ENCODE measurements at places on chromosomes 1 and 21.

DNA sequence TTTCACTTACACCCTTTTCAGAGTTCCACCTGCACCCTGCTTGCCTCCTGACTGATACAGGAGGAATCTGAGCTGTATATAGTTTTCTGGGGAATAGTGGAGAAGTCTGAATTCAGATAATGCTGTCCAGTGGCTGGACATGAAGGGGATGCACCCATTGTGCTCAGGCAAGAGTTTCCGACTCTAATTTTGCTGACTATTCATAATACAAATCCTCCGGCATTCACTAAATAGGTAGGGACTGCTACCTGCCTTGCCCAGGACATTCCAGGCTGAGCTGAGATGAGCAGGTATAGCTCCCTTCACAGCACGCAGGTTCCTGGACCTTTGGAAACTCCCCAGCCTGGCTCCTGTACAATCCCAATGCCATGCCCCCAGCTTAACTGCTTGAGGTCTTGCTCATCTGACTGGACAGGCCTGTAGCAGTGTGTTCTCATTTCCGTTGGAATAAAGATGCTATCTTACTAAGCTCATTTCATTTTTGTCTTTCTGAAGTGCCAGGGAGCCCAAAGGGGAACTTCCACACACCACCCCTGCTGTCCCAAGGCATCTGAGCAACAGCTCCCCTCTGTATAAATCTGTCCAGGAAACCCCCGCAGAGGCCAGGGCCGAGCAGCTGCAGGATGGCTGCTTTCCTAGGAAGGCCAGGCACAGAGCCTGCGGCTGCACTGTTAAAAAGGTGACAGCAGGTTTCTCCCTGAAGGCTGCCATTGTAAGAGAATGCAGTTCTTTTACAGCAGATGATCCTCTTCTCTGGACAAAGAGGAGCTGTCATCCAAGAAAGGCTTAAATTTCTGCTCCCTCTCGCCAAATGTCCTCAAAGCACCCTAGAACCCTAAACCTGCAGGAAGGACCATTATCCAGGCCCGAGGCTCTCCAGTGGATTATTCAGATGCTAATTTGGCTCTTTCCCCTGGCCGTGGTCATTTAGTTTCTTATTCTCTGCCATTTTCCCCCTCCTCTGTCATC lies 21.7 kb upstream of the VASH2 start:
- DNase-seq: no peak

DNA sequence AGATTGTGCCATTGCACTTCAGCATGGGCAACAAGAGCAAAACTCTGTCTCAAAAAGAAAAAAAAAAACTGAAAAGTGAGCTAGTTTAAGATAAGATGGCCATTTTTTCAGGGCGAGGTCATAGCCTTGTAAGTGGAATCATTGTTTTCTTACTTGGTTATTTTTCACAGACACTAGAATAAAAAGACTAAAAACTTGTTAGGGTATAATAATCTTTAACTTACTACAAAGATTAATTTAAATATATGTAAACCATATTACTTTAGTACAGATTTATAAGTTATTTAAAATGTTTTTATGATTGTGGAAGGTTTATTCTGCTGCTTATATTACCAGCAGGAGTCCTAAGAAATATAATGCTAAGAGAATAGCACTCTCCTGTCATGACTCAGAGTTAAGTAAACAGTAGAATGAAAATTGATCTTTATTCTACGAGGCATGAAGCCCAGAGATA lies 23.5 kb downstream of the ANGPTL1 start:
- DNase-seq: no peak

DNA sequence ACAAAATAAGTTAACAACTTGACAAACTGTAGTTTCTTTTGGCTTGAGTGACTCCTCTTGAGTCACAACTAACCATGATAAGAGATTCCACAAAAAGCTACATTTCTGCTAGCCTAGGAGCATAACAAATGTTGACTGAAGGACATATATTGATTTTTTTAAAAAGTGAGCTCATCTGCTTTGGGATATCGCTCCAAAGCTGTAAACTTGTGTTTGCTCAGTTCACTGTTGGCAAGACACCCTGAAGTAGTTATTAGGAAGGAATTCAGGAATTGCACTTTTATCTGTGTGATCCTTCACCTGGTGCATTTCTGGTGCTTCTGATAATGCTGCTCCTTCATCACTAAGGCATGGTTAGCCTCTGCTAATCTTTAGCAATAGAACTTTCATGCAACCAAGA lies 23.7 kb downstream of the RWDD3 start:
- no peak for DNase-seq

- DNase-seq: no peak
Measured at GRCh38 chr1:14949270-14949835, 204.2 kb upstream of the TMEM51 start.

DNA sequence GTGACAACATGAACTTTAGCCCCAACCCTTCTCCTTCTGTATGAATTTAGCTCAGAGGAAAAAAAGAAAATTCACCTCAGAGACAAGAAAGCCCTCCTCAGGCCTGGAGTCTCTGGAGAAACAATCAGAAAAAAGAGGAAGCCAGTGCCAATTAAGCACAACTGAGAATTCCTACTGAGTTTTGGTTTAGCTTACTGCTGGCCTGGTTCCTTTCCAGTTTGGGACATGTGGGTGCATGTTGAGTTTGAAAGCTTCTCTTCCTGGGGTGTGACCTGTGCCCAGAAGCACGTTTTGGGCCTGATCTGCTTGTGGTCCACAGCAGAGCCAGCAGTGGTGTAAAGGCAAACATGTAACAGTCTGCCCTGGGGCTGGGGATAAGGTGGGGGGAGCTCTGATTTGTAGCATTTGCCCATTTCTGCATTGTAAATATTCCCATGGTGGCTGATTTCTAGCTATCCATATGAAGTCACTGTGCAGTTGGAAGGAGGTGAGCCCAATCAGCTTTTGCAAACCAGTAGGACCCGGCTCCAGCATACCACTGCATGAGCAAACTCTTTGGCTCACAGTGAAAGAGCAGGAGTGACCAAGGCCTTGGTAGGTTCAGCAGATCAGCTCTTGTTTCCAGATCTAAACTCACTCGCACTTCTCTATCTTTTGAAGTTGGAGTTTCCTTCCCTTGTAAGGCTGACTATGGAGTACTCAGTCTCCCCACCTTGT lies 4.7 kb upstream of the THEM5 start:
- no peak for DNase-seq

GRCh38 chr1:50527249-50527986 lies 104.2 kb upstream of the DMRTA2 start:
- no peak for DNase-seq

DNA sequence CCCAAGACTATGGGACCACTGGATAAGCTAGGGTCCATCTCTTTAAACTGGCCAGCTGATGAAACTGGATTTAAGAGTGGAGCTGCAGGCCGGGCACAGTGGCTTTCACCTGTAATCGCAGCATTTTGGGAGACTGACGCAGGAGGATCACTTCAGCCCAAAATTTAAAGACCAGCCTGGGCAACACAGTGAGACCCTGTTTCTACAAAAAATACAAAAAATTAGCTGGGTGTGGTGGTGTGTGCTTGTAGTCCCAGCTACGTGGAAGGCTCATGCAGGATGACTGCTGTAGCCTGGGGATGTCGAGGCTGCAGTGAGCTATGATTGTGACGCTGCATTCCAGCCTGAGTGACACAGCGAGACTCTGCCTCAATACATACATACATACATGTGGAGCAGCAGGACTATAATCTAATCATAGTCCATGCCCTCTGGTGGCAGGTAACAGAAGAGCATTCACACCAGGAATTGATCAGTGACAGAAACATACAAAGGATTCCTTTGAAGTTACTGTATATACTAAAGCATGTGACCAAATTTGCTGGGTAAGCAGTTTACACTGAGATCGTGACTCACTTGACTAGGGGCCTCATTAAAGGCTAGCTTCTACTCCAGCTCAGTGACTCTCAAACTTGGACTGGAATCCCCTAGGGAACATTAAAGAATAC lies 101.5 kb upstream of the SLFNL1 start:
- no peak for DNase-seq

GRCh38 chr1:234710381-234710780 lies 100.4 kb upstream of the IRF2BP2 start:
- DNase-seq: no peak

GRCh38 chr21:33734291-33734690 lies 92.0 kb downstream of the ITSN1 start:
- no peak for DNase-seq

DNA sequence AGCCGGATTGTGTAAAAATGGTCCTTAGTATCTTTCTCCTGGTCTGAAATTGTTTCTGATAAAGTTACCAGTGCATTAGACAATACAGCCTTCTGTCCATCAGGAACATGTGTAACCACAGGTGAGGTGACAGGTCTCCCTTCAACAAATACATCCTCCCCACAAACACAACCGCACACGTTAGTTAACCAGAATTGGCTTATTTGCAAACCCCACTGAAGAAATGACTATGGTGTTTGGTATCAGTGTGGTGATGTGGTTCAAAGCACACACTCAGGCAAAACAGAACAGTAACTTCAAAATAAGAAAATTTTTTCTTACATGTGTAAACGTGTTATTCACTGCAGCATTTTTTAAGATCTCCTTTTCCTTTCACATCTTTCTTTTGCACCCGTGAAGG lies 517.2 kb upstream of the NR5A2 start:
- DNase-seq: no peak

DNA sequence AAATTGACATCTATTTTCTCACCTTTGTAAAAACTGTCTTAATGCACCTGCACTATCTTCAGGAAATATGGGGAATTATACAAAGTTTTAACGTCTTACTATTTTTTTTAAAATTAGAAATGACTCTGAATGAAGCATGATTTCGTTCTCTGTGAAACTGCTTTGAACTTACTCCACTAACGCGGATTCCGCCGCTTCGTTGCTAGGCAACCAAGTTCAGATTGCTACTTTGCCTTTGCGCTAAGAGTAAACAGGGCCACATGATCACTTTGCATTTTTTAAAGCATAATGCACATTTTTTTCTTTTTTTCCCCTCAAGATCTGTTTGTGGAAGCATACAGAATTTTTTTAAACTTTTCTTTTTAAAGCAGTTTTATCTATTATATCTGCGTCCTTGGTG lies 690.5 kb downstream of the BRINP3 start:
- DNase-seq: no peak

DNA sequence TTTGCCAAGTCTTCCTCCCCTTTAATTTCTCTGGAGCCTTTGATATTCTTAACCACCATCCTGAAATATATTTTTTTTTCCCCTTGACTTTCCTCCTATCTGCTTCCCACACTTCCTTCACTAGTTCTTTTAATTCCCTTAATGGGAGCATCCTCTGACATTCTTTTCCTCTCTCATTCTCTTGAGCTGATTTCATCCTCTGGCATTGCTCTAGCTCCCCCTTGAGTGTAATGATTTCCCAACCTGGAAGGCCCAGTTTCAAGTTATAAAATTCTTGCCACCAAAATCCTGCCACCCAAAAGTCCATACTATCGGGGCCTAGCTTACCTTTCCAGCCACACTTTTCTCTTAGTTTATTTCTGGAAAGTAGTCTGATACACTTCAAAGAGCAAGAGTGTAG lies 39.5 kb upstream of the UBE2U start:
- DNase-seq: no peak

DNA sequence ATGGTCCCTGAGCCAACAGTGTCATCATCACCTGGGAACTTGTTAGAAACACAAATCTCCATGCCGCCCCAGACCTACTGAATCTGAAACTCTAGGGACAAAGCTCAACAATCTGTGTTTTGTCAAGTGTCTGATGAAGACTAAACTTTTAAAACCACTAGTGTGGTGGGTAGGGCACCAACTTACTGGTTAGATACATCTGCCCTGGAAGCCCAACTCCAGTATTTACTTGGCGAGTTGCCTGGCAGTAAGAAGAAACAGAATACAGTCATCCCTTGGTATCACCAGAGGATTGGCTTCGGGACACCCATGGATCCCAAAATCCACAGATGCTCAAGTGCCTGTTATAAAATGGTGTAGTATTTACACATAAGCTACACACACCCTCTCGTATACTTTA lies 367.9 kb upstream of the DUSP10 start:
- DNase-seq: no peak

DNA sequence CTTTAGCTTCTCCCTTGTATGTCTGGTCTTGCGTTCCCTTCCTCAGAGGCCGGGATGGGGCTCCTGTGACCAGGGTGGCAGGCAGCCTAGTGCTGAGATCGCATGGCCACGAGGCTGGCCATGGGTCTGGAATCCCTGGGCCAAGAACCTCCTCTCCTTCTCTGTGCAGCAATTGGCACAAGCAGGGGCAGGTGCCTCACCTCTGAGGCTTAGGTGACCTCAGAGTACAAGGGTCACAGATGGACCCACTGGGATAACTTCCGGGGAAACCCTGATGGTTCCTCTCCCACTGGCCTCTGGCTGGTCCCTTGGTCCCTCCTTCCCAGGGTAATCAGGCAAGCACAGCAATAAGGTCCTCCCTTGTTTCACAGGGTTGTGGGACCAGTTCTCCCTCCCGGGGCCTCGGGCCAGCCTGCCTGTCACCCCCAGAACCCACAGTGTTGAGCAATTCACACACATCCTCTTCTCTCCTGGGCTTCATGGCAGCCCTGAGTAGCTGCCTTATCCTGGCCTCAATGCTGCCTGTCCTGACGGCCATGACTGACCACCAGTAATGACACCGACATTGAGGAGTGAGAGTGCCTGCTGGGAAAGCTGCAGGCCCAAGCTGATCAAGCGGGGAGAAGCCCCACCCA lies 38.6 kb downstream of the BMP8A start:
- no peak for DNase-seq

DNA sequence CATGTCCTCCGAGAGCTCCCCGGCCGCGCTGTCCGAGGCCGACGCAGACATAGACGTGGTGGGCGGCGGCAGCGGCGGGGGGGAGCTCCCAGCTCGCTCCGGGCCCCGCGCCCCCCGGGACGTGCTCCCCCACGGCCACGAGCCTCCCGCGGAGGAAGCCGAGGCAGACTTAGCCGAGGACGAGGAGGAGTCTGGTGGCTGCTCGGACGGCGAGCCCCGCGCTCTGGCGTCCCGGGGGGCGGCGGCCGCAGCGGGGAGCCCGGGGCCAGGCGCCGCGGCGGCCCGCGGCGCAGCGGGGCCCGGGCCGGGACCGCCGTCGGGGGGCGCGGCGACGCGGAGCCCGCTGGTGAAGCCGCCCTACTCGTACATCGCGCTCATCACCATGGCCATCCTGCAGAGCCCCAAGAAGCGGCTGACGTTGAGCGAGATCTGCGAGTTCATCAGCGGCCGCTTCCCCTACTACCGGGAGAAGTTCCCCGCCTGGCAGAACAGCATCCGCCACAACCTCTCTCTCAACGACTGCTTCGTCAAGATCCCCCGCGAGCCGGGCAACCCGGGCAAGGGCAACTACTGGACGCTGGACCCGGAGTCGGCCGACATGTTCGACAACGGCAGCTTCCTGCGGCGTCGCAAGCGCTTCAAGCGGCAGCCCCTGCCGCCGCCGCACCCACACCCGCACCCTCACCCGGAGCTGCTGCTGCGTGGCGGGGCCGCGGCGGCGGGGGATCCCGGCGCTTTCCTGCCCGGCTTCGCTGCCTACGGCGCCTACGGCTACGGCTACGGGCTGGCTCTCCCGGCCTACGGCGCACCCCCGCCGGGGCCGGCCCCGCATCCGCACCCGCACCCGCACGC lies 547 bp downstream of the FOXD2 start:
- no peak for DNase-seq

- DNase-seq: no peak
Measured at GRCh38 chr1:172112576-172112975, 271.3 kb downstream of the DNM3 start.

Measured in activated CD8-positive, alpha-beta memory T cell treated with anti-CD3 and anti-CD28 coated beads for 48 hours (primary cell).